K562 (cell line): ENCODE measurements at places on chromosomes 5 and 9.

DNA sequence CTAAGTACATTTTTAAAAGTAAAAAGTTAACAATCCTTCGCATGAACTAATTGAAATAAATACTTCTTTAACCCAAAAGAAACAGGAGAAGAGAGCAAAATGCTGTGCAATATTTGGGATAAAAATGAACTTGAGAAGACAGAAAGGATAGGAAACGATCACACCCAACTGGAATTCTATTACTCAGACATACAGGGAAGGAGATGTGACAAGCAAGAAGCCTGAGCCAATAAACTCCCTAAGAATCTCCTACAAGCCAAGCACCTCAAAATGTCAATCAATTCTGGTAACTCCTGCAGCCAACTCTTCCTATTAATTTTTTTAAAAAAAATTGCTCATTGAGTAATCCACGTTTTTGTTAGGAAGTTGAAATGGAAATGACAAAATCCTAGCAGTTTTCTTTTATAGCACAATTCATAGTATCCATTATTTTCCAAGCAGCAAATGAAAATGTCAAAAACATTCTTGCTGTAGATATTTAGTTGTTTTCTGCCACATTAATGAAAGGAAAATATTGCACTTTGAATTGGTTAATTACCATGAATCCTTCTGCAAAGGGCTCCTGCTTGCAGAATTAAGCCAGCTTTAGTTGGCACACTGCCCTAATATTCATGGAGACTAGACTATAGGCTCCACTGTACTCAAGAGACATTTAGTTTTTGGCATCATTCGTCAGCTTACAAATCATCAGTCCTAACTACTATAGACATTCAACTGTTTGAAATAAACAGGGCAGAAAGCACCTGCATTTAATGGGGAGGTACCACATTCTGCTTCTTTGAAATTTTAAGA, 89.0 kb downstream of the RFX3 start:
- DNase-seq, result no peak

GRCh38 chr5:174281855-174282254, 236.3 kb downstream of the NSG2 start:
- no peak for DNase-seq

- no peak for DNase-seq
Measured at GRCh38 chr5:78922879-78923621, 62.1 kb downstream of the ARSB start.

- no peak for DNase-seq
Measured at GRCh38 chr9:86168256-86168655, 68.9 kb upstream of the GOLM1 start.

GRCh38 chr9:14146201-14146874, 167.6 kb downstream of the NFIB start:
- DNase-seq, result no peak

DNA sequence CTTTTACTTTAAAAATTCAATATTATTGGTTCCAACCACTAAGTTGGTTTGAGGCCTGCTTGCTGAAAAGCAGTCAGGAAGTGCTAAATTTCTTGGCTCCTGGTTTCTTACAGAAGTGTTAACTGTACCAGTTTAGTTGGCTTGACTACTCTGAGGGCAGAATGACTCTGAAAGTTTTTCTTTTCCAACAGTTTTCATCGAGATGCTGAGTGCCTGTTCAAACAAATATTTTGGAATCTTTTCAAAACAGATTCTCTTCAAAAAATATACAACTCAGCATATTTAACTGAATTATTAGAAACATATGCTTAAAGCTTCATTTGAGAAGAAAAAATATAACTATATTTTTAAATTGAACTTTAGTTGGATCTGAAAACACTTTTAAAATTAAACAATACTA, 37.0 kb downstream of the SLC38A9 start:
- no peak for DNase-seq

GRCh38 chr9:6673326-6674025, 27.9 kb upstream of the GLDC start:
- no peak for DNase-seq

DNA sequence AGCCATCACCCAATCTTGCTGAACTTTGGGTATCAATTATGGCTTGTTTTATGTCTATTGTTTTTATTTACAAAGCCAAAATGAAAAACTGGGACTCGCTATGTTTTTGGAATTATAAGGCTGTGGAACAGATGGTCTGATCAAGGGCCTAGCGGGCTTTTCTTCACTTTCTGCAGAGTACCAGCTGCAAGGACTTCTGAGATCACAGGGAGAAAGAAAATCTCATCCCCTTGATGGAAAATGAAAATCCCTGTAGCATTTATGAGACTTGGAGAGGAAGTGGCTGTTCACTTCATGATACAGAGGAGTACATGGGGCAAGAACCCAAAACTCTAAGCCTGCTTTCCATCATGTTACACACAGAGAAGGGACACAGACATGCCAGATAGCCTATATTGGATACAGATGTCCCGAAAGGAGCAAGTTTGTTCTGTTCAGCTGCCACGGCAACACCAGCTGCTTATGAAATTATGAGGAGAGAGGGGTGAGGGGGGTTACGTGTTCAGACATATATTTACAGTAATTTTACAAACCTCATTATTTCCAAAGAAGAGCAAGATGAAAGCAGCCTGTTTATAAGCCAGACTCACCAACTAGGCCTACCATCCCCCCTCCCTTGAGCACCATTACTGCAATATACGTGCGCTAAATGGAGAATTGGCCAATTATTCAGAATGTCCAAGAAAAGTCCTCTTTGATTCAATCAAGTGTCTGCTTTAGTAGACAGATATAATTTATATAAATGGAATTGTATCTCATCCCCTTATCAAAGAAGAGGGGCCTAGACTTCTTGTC, 220.0 kb downstream of the MARCHF11 start:
- no peak for DNase-seq

- no peak for DNase-seq
Measured at GRCh38 chr5:140205952-140206351, 31.0 kb downstream of the CYSTM1 start.

DNA sequence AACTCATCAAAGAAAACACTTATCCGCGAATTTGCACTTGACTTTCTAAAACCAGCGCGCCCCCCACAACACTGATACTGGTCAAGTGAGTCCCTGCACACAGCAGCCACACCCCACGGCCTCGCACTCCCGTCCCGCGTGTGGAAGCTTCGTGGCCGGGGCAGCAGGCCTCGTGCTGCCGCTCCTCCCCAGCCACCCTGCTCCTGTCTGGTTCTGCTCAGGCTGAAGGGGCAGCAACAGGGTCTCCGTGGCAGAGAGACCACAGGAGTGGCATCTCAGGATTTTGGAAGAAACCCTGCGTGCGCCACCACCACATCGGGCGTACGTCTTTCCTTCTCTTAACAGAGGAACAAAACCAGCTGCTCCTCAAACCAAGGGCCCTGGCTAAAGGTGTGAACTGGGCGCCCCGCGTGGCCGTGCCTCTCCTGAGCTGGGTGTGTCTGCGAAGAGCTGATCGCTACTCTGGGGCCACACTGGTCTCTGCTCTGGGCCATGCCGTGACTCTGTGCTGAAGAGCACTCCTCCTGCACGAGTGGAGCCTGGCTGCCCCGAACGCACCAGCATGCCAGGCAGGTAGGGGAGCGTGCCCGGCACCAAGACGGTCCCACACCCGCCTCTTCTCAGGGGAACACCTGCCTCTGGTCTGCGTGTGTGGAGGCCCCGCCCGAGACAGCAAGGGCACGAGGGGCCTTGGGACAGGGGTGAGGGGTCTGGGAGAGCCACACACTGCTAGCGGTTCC, 17.4 kb upstream of the LHX3 start:
- DNase-seq, result no peak

- no peak for DNase-seq
Measured at GRCh38 chr9:9904041-9904440, 708.8 kb downstream of the PTPRD start.

GRCh38 chr5:41721516-41721915, 148.7 kb downstream of the OXCT1 start:
- DNase-seq, result no peak

DNA sequence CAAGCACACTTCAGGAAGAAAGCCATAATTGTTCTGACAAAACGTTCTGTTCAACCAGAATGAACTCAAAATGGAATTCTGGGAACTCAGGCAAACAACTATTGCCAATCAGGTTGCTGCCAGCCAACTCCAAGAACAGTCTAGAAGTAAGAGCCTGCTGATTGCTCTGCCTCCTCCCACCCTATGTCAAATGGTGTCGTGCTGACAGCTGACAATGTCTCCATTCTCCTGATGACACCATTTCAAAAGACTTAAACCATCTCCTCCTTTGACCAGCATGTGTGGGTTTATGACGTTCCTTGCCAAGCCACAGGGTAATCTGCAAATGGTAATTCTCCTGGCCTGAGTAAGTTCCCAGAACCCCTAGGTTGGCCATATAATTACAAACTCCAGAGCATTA, 21.9 kb upstream of the PLIN2 start:
- no peak for DNase-seq

GRCh38 chr9:79572608-79573411, 1.0 kb downstream of the TLE4 start:
- peak; percentile 24 for DNase-seq

- DNase-seq, result no peak
Measured at GRCh38 chr5:74030821-74031220, 404.8 kb downstream of the ARHGEF28 start.

- no peak for DNase-seq
Measured at GRCh38 chr5:93100976-93101375, 480.0 kb downstream of the NR2F1-AS1 start.

DNA sequence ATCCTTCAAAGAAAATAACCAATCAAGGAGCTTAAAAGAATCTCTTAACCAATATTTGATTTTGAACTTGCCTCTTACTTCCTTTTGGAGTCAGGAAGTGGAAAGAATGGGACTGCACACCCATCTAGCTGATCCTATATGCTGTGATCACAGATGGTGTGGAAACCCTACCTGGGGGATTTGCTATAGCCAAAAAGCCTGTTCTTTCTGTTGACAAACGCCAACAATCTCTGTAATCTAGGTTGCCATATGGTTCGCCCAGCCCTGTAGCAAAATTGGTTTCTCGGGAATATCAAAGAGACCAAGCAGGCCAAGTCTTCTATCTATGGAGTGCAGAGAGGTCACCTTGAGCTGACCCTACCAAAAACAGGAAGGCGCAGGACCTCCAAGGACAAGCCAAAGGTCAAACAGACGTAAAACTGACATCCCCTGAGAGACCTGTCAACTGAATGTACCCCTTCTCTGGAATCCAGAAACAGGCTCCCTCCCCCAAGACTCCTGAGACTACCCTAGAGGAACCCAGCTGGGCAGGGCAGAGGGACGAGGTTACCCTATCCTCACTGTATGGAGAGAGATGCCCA, 19.4 kb downstream of the NRG2 start:
- no peak for DNase-seq

DNA sequence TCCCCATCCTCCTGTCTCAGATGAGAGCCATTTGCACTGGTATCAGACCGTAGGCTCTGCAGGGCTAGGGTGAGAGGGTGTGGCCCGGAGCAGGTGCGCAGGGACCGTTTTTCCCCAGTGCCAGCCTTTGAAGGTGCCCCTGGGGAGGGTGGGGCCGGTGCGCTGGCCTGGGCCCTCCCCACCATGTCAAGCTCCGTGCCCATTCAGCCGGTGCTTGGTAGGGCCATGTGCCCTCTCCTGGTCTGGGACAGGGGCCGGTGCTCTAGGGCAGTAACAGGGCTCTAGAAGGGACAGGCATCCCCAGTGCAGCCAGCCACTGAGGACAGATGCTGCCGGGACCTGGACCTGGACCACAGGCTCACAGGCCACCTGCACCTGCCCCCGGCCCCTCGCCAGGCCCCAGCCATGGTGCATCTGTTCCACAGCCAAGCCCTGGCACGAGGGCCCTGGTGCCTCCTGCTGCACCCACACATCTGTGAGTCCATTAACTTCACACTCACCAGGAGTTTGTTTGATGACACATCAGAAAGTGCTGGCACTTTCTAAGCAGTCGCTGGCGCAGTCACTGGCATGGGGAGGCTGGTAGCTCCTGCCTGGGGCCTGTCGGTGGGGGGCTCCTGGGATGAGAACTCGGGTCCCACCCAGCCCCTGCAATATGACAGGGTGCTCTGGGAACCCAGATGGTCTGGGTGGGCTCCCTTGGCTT, 5.0 kb upstream of the QRFP start:
- peak; percentile 65 for DNase-seq

- DNase-seq, result no peak
Measured at GRCh38 chr9:35741740-35742139, 7.3 kb downstream of the GBA2 start.

GRCh38 chr9:126523611-126524111, 90.1 kb upstream of the LMX1B start:
- DNase-seq, result no peak

DNA sequence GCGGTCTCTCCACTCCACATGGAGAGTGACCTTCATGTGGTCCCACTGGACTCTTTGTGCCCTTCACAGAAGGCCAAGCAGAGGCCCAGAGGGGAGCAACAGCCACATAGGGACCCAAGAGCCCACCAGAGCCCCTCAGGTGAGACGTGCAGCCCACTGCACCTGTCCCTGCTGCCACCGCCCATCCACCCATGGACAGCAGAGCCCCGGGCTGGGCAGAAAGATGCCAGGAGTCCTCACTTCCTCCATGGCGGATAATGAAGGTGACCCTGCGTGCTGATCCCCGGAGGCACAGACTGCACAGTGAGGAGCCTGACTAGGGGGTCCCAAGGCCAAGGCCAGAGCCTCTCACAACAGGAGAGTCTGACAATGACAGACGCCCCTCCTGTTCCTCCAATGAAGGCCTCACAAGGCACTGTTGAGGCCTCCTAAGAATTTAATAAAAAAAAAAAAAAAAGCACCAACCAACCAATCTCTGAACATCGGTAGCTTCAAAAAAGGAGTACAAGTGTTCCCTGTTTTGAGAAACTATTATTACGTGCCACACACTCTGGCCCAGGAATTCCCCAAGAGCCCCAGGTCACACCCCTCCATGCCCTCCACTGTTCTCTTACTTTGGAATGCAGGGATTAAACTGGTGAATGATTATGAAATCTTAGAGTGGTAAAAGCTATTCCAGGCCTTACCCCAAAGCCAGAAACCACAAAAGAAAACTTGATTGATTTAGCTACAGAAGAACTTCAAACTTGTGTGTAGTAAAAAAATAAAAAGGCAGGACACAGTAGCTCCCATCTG, 2.8 kb upstream of the PPP1R26 start:
- DNase-seq, result no peak

GRCh38 chr9:124769549-124770358, 1.4 kb downstream of the NR6A1 start:
- DNase-seq, result peak; percentile 48

DNA sequence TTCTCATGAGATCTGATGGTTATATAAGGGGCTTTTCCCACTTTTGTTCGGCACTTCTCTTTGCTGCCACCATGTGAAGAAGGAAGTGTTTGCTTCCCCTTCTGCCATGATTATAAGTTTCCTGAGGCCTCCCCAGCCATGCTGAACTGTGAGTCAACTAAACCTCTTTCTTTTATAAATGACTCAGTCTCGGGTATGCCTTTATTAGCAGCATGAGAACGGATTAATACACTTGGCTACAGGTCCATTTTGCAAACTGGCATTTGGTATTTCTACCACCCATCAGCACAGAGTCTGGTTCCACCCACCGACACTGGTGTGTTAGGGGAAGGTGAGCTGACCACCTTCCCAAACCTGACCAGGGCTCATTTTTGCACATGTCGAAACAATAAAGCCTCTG, 47.9 kb upstream of the RARS1 start:
- no peak for DNase-seq
